Stimulated activated CD4-positive, alpha-beta T cell treated with anti-CD3 and anti-CD28 coated beads, Interleukin-1b, Interleukin-23, amount 100 ng/mL, for 1 hour (primary cell): ENCODE measurements at places on chromosomes 2 and 18.

DNA sequence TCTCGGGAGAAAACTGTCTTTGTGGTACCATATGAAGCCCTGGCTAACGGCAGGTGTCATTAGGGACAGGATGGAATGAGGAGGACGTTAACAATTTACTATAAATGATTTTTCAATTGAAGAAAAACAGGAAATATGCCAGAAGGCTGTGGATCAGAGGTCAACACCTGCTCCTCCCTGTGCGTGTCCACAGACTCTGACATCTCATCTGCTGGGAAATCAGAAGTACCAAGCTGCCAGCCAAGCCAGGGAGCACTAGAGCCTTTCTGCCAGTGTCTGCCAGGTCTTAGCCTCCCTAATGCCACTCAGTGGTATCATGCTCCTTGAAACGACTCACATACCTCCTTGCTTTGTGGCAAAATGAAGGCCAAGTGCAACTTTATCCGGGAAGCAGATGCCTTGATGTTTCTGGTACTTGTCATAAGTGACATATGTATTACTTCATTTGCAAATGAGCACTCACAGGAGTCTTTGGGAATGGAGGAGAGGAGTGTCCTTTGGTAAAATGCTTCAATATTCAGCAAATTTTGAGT lies 541.1 kb downstream of the SATB2 start:
- DNase-seq = no peak

- DNase-seq = no peak
These were observed 157.6 kb upstream of the DLX2 start for GRCh38 chr2:172260336-172260735.

- DNase-seq = no peak
These were observed 69.4 kb upstream of the SMAD2 start for GRCh38 chr18:47999801-48000248.

- DNase-seq = no peak
These were observed 104.7 kb downstream of the KLHL29 start for GRCh38 chr2:23489471-23490322.

DNA sequence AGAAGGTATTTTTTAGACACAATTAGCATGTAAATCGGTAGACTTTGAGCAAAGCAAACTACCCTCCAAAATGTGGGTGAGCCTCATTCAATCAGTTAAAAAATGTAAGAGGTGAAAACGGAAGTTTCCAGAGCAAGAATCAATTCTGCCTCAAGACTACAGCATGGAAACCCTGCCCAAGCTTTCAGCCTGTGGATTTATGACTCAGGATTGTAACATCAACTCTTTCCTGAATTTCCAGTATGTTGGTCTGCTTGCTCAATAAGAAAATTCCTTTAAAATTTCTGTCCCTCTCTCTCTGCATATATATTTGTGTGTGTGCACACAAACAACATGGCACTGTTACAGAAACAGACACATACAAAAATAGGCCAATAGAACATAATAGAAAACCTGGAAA lies 228.6 kb upstream of the DOK6 start:
- DNase-seq = no peak

DNA sequence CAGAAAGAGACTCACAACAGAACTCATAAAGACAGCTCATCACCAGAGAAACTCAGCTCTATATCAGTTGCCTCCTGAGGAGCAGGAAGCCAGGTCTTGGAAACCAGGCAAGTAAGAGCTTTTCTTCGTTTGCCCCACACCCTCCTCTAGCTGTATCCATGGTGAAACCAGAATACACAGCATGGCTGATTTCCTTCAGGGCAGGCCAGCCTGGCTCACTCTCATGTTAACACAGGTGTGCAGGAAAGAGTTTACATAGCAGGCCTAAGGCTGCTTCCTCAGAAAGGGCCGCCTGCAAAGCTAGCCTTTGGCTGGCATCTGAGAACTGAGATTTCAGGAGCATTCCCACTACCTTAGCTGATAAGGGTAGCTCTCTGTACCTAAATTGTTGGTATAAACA lies 65.7 kb downstream of the KLHL14 start:
- no peak for DNase-seq

DNA sequence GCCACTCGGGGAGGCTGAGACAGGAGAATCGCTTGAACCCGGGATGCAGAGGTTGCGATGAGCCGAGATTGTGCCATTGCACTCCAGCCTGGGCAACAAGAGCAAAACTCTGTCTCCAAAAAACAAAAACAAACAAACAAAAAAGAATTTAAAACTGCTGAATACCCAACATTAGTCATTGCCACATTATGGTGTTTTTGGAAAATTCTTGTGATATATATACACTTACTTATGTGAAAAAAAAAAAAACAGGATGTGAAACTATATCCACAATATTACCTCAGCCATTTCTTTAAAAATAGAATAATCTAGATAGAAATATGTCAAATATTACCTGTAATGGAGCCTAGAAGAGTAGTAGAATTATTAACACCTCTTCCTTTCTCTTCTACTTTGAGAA lies 288.3 kb upstream of the FN1 start:
- no peak for DNase-seq

GRCh38 chr2:133986081-133986837 lies 267.6 kb upstream of the MGAT5 start:
- DNase-seq = no peak
